ENCODE measurements at places on chromosomes 16 and 17.

DNA sequence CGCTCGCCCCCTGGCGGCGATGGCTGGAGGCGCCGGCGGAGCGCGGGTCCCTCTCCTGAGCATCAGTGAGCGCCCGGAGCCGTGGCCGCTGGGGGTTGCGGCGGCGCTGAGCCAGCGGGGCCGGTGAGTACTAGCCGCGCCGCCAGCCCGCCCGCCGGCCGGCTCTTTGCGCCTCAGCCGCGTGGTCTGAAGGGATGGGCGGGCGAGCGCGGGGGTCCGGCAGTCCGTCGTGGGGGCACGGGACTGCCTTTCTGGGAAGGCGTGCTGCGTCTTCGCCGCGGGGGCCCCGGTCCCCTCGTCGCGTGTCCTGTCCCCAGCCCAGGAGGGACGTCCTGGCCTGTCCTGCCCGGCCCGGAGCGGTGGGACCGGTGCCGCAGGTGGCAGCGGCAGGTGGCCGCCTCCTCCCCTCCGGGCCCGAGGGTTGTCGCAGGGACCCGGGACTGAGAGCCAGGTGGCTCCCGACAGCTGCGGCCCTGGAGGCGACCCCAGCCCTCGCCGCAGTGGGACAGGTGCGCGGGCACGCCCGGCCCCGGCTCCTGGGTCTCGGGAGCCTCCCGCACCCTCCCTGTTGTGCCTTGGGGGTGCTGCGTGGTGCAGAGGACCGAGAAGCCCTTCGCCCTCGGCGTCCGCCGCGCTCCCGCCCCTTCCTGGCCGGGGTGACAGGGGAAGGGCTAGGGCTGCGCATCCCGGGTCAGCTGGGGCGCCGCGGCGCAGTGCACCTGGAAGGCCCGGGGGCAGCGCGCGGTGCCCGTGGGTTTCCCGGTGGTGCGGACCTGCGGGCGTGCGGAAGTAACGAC lies at the start of gene SPECC1:
TSS of gene SPECC1 (plus strand) at position 58 of the 797 bp plus-strand sequence. CDS start 87,293 bp downstream, outside the sequence.
- DNase-seq = peak; percentile 80

DNA sequence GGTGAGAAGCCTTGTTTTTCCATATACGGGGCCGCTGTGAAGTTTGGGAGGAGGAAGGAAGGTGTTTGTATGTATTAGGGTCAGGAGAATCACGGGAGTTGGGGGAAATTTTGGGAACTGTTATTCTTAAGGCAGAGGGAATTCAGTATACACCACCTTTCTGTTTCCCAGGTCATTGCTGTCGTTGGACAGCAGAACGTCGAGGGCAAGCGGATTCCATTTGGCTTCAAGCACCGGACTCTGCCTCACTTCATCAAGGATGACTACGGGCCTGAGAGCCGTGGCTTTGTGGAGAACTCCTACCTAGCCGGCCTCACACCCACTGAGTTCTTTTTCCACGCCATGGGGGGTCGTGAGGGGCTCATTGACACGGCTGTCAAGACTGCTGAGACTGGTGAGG lies 17.6 kb downstream of the POLR2A start:
- DNase-seq = no peak

GRCh38 chr17:37702598-37702997 lies 42.3 kb downstream of the HNF1B start:
- DNase-seq = peak; percentile 59

GRCh38 chr17:51487947-51488346 lies 227.6 kb downstream of the UTP18 start:
- no peak for DNase-seq

GRCh38 chr16:17836868-17837602 lies 366.3 kb upstream of the XYLT1 start:
- no peak for DNase-seq

DNA sequence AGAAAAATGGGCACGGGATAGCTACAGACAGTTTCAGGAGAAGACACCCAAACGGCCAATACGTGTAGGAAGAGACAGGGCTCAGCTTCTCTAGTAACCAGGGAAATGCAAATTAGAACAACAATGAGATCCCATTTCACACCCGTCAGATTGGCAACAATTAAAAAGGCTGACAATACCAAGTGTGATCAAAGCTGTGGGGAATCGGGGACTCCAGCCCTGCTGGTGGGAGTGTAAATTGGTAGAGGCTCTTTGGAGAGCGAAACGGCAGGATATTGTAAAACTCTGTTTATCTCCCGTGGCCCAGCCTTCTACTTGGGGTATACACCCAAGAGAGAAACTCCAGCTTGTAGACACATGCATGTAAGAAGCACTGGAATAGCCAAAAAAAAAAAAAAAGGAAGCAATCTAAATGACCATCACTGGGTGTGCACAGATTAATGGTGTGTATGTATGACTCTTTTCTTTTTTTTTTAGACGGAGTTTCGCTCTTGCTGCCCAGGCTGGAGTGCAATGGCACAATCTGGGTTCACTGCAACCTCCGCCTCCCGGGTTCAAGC lies 27.5 kb downstream of the MYBBP1A start:
- no peak for DNase-seq

GRCh38 chr17:4576729-4577322 lies 7.5 kb upstream of the SMTNL2 start:
- DNase-seq = no peak

DNA sequence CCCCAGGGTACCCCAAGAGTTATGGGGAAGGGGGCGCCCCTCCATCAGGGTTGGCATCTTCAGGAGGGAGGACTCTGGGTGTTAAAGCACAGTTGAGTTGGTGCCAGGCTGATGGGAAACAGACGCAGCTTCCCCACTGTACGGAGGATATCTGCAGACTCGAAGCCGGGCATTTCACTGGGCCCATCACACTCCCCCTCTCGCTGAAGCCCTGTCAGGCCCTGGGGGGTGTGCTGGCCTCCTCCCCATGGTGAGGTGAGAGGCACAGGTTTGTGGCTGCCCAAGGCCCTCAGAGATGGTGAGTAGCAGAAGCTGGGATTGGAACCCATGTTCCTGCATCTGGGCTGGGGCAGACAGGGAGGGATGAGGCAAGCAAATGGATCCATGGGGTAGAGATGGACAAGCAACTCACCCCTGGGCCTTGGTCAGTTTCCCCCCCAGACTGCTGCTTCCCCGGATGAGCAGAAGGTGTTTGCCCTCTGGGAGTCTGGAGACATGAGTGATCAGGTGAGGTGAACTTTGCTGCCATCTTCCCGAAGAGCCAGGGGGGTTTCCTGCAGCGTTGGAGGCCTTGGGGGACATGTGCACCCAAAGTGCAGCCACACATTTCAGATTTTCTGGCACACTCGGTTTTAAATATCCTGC lies 31.0 kb downstream of the POLR3E start:
- DNase-seq = no peak

- DNase-seq = no peak
Measured at GRCh38 chr17:42000413-42001133, 16.7 kb downstream of the DNAJC7 start.

GRCh38 chr16:67016681-67017420 lies 12.1 kb upstream of the CBFB start:
- DNase-seq = no peak

DNA sequence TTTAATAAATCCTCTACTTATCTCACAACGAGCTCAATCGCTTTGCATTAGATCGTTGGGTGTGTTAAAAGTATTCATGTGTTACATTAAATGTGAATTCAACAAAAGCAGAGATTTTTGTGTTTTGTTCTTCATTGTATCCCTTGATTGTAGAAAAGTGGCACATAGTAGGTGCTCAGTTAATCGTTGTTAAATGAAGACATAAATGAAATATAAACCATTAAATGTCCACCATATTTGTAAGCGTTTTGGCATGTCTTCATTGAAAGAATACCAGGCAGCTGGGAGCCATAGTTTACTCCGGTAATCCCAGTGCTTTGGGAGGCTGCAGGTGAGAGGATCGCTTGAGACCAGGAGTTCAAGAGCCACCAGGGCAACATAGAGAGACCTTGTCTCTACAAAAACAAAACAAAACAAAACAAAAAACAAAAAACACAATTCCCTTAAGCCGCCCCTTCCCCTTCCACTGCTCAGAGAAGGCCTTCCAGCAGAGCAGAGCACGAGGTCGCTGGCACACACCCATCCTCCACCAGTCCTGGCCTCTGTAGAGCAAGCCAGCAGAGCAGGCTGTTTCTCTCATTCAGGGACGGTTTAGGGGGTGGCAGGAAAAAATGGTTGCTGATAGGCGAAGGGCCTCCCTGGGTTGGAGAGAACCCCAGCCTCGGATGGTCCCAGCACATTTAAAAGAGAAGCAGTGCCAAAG lies 673 bp upstream of the CHD9 start:
- peak; percentile 67 for DNase-seq

DNA sequence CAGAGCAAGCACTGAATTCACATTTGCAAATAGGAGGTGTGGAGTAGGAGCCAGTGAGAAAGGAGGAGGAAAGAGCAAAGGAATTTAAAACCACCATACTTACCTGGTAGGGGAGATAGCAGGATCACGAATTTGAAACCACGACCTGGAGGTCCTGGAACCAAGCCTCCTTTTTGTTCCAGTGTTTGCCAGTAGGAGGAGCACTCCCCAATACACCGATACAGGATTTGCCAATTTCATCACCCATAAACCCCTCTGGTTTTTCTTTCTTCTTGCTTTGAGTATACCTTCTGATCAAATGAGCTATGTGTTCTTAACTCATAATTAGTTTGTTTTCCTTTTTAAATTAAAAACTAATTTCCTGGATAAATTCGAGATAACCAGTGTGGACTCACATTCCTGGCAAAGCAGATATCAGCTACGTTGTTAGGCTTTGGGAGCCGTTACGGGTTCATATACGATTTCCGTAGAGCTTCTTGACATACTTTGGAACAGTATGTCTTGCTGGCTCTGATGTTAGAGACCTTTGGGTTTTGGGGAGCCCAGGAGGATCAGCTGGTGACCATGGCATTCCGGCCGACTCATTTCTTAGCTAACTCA lies 22.7 kb downstream of the BCO1 start:
- DNase-seq = no peak

GRCh38 chr16:12016291-12016947 lies 39.9 kb downstream of the SNX29 start:
- DNase-seq = no peak

DNA sequence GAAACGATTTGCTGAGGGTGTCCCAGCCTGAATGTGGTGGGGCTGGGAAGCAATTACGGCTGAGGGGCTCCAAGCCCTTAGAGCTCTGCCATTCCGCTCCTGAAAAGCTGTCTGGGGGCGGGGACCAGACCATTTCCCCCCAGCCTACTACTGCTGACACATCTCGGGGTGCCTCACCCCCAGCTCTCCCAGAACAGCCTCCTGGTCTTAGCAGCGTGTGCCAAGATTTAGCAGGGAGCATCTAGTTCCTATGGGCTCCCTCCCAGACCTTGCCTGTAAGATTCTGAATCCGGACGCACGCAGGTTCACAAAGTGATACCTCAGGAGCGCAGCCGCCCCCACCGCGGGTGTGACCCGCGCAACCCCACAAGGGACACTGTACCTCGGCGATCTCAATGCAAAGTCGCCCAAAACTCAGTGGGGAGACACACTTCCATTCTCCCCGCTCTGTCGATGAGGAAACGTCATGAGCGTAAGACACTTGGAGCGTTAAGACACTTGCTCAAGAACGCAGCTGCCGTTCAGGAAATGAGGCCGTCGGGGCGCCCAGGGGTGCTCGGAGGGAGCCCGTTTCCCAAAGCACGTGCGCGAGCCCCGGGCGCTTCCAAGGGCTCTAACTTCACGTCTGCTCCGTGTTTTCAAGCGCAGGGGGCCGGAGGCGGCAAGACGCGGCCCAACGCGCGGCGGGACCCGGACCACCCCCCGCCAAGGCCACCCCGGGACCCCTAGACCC lies 629 bp downstream of the GEMIN4 start:
- DNase-seq = peak; percentile 44

GRCh38 chr16:31420037-31420436 lies 8.1 kb downstream of the COX6A2 start:
- no peak for DNase-seq

DNA sequence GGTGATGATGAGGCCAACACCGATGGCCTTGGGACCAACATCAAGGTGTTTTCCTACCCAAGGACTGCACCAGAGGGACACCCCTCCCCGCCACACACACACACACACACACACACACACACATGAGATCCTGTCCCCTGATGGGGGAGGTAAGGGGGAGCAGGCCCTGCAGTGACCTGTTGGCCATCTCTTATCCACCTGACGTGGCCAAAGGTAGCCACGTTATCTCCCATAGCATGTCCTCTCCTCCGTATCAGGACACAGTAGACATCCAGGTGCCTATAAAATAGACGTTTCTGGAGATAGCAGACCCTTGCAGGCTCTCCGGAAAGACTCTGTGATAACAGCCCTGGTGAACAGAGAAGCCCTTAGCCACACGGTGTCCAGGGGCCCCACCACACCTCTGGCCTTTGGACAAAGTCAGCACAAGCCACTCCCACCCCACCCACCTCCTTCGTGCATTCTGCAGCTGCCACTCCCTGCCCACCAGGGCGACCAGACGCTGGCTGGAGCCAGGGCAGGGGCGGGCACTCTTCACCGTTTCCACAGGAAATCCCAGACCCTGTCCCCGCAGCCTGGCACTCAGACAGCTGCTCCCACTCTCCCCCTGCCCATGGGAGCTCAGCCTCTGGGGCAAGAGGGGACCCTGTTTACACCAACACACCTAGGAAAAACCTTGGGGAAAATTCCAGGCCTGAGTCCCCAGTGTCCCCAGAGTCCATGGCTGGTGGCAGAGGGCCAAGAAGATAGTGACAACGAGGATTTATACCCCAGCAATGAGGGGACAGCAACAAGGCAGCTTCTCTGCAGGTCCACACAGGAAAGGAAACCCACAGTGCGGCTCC lies 15.4 kb upstream of the ENPP7 start:
- peak; percentile 38 for DNase-seq

Data from colonic mucosa (tissue), 4 donors.